ENCODE measurements at places on chromosomes 1 and 21.

GRCh38 chr21:42406201-42406621 lies 2.5 kb downstream of the UBASH3A start:
- DNase-seq = no peak

DNA sequence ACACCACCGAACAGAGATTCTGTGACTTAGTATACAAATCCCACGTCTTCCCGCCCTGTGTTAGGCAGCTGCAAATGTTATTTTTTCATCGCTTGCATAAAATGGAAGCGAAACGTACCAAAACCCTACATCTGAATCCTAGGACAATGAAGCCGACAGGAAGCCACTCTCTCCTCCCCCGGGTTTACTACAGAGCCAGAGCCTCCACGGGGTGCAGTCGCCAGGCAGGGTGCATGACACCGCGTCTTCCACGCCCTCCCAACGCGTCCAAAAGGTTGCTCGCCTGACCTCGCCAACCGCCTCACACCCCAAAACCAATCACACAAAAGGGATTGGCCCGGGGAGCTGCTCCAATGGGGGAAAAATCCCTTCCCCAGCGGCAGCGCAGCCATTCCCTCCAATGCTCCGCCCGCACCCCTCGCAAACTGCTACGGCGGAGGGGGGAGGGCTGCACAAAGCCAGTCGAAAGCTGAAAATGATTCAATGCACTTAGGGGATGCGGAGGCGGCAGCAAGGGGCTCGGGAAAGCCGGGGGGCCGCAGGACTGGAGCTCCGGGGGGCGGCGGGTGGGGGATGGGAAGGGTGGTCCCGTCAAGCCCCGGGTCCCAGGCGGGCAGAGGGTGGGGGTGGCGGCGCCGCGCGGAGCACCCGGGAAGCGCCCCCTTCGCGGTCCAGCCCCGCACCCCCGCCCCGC lies 701 bp downstream of the CEP170 start:
- DNase-seq = no peak

- no peak for DNase-seq
Observed at GRCh38 chr21:36297406-36297937, 22.5 kb upstream of the MORC3 start.

GRCh38 chr1:24390924-24391782 lies 22.4 kb downstream of the STPG1 start:
- DNase-seq = no peak

DNA sequence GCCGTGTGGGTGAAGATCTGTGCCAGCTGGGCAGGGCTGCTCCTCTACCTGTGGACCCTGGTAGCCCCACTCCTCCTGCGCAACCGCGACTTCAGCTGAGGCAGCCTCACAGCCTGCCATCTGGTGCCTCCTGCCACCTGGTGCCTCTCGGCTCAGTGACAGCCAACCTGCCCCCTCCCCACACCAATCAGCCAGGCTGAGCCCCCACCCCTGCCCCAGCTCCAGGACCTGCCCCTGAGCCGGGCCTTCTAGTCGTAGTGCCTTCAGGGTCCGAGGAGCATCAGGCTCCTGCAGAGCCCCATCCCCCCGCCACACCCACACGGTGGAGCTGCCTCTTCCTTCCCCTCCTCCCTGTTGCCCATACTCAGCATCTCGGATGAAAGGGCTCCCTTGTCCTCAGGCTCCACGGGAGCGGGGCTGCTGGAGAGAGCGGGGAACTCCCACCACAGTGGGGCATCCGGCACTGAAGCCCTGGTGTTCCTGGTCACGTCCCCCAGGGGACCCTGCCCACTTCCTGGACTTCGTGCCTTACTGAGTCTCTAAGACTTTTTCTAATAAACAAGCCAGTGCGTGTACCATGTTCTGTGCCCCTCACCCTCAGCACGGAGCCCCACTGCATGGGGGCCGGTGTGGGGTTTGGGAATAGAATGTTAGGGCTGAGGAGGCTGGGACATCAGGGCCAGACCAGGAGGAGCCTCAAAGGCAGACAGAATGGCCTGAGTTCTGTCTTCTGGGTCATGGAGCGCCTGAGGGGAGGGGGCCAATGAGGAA lies 21.3 kb downstream of the SERINC2 start:
- no peak for DNase-seq

- DNase-seq = no peak
Observed at GRCh38 chr1:2472109-2472508, 4.0 kb upstream of the PLCH2 start.

GRCh38 chr1:98088381-98088780 lies 167.5 kb upstream of the DPYD start:
- DNase-seq = no peak

DNA sequence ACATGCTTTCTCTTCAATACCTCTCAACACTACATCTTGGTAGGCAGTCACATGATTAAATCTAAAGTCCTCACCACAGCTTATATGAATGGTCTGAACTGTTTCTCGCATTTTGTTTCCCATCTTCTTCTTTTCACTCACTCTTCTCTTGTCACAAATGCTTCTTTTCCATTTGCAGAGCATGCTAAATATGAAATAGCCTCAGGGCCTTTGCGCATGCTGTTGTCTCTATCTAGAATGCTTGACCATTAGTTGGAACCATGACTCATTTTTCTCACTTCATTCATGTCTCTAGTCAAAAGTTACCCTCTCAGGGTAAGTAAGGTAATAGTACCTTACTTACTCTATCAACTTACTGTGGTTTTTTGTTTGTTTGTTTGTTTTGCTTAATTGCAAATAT lies 239.7 kb downstream of the PTPRC start:
- no peak for DNase-seq

DNA sequence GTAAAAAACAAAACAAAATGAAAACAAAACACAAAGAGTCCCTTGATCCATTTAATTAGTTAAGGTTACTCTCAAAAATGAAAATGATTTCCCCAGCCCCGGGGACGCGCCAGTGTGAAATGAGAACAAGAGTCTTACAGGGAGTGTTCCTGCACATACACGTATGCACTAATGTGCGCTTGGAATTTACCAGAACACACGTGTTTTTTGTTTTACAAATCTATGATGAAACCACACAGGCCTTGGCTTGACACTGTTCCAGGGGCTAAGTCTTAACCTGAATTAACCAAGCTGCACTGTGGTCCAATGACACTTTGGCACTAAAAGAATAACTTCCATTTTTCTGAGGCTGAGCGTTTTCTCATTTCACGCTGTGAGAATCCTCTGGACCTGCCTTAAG lies 63.7 kb downstream of the SLC45A1 start:
- no peak for DNase-seq

- no peak for DNase-seq
Observed at GRCh38 chr1:246921481-246921880, 10.3 kb downstream of the AHCTF1 start.

All from kidney epithelial cell (primary cell).